ENCODE measurements at places on chromosomes 1 and 21.

- no peak for DNase-seq
Observed at GRCh38 chr1:26102119-26102518, 9.5 kb upstream of the PDIK1L start.

GRCh38 chr1:197521118-197521739, 253.2 kb downstream of the CRB1 start:
- DNase-seq = no peak

DNA sequence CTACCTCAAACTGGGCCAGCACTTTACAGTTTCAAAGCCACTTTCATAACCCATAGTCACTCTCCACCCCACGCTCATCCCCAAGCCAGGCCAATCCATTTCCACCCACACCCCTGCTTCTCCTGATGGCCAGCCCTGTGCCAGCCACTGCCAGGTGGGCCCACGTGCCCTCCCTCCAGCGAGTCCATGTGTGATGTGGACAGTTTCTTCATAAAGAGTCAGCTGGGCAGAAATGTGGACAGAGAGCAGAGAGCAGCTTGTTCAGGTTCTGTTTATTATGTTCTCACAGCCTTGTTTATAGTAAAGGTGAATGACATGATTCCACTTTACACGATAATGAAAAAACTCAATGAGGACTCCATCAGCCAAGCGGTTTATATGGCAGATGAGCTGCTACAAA, 37.4 kb upstream of the RGS16 start:
- DNase-seq = no peak

- no peak for DNase-seq
Observed at GRCh38 chr1:91031081-91031480, 9.2 kb upstream of the ZNF644 start.

- DNase-seq = no peak
Observed at GRCh38 chr1:59015708-59016107, 231.9 kb upstream of the JUN start.

GRCh38 chr1:152398812-152399698, 15.0 kb downstream of the CRNN start:
- DNase-seq = no peak

DNA sequence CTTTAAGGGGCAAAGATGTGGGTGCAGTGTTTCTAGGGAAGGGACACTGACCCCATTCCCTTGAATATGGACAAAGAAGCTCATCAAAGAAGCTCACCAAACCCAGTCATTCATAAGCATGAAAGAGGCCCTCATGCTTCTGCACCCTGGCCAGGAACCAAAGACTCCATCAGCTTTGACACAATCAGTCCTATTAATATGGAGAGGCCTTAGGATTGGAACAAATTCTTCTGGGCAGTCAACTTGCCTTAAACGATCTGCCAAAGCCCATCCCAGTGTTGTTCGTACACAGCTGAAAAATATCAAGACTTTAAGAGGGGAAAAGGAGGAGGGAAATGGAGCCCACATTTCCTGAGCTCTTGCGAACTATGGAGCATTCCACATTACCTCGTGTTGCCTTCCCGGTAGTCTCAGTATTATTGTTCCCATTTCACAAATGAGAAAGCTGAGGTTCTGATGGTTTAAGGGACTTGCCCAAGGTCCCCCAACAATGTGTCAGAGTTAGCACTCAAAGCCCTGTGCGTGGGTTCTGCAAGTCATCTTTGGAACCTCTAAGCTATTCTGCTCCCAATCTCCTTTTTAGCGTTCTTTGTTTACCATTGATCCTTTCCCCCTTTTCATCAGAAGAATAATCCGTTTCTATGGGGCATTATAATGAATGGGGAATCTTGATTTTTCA, 161.9 kb downstream of the ZBTB18 start:
- DNase-seq = no peak

DNA sequence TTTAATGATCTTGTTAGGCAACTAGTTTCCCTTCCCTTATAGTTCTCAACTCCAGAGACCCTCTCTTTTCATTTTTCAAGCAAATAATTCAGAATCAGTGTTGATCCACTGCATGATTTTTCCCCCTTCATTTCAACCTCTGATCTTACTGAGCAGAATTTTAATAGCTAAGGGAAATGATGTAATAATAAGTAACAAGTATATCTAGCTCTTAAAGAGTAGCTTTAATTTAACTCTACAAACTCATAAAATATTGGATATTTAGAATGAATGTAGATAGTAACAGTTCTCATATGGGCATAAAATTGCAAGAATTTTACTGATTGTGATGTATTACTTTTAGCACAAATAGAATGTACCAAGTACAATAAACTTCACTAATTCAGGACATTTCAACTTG, 130.2 kb downstream of the NR5A2 start:
- DNase-seq = no peak

GRCh38 chr1:67738401-67738800, 53.4 kb downstream of the GADD45A start:
- no peak for DNase-seq

DNA sequence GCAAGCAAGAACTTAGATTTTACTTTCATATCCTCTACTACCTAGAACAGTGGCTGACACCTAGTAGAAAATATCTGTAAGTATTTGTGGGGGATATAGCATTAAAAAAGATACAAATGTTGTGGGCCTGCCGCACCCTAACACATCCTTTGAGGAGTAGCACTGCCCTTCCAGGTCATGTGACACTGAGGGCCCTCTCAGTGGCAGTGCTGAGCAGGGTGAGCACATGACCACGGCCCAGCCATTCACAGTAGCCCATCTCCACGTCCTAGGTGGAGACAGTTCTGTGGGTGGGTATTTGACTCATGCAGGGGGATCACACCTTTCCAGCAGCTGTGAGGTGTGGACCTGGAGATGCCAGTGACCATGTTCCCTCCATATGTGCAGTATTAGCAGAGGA, 108.9 kb downstream of the OMA1 start:
- DNase-seq = no peak

- no peak for DNase-seq
Observed at GRCh38 chr1:230785636-230786384, 38.6 kb downstream of the CAPN9 start.

- no peak for DNase-seq
Observed at GRCh38 chr1:5704561-5705514, 287.4 kb downstream of the NPHP4 start.

DNA sequence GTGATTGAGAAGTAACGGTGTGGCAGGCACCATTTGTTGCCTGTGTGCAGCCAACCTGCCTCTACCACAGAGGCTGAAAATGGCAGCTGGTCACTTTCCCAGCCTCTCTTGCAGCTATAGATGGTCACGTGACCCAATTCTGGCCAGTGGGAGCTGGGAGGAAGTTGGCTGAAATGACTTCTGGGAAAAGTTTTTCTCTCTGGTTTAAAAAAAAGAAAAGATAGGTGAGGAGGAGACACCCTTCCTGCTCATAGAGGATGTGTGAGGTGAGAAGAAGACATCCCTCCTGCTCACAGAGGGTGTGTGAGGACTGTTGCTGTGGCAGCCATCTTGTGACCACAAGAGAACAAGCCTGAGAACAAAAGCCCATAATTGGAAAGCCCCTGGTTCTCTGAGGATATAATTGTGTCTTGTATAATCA, 122.8 kb downstream of the SYF2 start:
- DNase-seq = no peak

DNA sequence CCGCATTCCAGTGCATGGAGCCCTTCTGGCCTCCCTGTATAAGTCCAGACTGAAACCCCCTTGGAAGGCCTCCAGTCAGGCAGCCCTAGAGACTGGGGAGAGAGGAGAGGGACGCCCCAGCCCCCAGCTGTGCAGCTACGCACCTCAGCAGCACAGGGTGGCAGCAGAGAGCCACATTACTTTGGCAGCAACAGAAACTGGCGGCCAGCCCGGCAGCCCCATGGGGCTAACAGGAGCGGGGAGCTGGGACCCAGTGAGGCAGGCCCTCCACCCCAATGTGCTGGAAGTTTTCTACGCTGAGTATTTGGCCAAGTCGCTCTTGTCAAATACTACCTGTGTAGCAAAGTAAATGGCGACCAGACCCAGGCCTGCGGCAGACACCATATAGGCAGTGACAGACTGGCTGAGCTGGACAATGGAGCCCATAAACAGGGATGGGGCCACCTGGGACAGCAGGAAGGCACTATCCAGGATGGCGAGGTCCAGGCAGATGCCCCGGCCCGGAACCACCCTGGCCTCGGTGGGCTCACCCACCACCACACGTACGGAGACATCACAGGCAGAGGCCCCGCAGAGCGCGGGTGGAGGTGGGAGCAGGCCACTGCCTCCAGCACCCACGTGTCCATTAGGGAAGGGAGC, 21.2 kb downstream of the SLC45A3 start:
- DNase-seq = peak; percentile 61

GRCh38 chr1:175841738-175842187, 98.4 kb upstream of the TNR start:
- DNase-seq = no peak

DNA sequence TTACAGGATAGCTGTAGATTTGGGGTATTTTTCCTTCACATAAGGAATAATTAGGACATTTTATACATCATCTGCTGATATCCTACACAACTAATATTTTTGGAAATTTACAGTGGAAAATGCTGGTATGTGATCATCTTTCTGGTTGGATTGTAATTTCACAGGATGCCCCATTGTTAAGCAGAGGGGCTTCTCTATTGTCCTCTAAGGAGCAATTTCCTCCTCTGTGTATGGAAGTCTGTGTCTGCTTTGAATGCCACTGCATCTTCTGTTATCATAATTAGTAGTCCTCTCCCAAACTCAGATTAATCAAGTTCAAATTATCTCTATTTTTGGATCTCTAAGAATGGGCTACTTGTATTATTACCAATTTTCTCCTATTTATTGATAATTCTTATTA, 988.1 kb upstream of the B3GALT2 start:
- DNase-seq = no peak

DNA sequence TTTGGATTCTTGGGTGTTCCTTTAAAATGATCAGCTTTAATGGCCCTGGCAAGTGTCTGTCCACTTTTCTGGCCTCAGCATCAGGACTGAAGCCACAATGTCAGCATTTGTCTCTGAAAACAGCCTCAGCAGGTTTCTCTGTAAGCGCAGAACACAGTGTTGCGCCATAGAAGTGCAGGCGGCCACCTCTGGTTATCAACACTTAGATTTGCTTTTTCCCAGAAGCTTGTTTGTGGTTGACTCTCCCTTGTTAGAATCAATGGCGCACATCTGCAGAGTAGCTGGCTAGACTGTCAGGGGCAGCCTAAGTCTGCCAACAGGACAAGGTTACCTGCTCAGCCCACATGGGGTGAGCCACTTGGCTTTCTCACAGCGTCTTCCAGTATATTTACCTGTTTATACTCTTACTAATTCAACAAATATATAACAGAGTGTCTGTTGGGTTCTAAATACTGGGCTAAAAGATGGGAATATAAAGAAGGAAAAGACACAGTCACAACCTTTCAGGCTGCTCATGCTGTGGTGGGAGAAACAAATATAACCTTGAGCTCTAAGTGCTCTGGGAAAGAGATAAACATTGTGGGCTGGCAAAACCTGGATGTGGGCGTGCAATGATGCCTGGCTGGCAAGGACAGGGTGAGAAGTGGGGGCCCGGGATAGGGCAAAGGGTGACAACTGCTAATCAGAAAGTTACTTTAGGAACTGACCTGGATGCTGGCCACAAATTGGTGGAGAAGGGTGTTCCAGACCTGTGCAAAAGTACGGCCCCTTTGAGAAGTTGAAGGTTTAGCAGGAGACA, 149.3 kb upstream of the KIAA0040 start:
- DNase-seq = no peak

DNA sequence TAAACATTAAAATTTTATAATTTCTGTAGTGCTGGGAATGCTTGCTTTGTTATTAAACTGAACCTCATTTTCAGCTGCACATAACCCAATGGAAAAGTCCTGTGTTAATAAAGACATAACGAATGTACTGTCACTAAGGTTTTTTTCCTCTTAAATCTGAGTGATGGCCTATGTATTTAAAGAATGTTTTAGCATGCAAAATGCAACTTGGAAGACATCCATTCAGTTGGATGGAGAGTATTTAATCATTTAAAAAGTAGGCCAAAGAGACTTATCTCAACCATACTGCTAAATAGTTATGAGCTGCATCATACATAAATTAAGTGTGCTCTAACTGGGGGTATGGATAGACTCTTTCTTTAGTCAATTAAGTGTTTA, 48.5 kb downstream of the RWDD3 start:
- DNase-seq = no peak

DNA sequence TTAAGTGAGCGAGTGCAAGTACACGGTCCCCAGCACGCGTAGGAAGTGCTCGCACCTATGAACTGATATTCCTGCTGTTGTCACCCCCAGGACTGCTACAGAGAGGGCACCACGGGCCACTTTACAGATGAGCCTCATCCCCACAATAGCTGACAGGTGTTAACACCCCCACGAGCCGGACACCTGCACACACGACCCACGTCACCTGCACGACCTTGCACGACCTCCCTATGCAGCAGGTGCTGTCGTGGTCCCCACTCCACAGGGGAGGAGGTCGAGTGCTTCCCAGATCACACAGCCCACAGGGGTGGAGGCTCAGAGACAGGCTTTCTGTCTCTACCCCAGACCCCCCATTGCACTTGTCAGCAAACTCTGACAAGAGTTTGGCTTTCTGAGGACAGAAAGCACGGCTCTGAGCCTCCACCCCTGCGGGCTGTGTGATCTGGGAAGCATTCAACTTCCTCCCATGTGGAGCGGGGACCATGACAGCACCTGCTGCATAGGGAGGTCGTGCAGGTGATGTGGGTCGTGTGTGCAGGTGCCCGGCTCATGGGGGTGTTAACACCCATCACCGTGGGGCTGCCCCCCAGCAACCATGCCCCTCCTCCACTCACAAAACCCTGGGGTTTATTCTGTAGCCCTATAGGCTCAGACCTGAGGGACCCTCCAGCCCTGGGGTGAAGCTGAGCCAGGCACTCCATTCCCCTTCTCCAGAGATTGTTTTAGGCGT, 80.8 kb downstream of the MATN1 start:
- no peak for DNase-seq

DNA sequence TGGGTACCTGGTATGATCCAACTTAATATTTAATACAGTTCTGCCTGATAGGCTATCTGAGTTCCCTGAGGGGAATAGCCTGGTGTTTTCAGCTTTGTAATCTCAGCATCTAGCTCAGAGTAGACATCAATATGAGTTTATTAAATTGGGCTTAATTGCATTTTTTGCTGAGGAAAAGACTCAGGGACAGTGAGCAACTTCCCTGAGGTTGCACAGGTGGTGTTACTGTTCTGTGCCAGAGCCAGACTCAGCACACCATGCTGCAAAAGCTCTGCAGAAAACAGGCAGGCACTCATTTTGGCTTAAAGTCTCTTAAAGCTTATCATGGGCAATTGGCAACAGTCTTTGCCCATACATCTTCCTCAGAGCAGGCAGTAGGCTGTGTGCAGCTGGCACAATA, 90.5 kb upstream of the JUN start:
- DNase-seq = no peak

DNA sequence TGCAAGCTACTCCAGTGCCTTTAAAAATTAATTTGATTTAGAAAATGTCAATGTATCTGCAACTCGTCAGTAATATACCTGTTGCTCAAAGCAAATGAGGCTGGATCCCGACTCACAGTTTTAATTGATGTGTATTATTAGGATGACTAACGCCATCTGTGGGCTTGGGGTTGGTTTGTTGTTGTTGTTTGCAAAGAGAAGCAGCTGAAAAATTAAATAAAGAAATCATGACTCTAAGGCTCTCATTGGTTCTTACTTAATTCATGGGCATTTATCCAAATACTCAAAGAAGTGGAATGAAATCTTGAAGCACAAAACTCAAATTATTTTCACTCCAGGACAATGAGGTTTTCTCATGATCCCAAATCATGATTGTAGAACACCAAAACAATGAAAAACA, 46.4 kb downstream of the SEC16B start:
- DNase-seq = no peak
